SK-N-SH treated with all-trans-retinoic acid at 6 μM for 48 hours (cell line): ENCODE measurements at places on chromosomes 1 and 21.

DNA sequence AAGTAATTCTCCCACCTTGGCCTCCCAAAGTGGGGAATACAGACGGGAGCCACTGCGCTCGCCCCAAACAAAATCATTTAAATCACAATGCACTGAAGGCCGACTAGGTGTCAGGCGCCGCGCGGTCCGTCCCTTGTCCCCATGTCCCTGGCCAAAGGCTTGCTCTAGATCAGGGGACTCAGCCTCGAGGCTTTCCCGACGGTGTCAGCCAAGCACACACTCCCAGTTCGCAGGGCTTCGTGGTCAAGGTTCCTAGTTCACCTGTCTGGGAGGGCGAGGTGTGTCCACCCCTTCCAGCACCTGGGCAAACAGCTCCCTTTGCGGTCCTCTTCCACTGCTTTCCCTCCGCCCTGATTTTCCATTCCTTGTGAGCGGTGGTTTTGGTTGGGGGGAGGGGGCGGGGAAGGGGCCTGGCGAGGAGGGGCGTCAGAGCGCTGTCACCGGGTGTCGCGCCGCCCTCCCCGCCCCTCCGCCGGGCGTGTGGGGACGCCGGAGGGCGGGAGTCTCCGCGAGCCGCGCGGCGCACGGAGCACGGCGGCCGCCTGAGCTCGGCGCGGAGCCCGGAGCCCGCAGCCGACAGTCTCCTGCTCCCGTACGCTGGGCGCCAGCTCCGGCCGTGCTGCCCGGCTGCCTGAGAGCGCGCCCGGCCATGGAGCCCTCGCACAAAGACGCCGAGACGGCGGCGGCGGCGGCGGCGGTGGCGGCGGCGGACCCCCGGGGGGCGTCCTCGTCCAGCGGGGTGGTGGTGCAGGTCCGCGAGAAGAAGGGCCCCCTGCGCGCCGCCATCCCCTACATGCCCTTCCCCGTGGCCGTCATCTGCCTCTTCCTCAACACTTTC lies at the start of gene STUM:
Gene STUM, plus strand, starts transcription at position 509 of the 838 bp plus-strand sequence. Its CDS starts 141 bp downstream, at position 650.
- peak; percentile 80 for ATAC-seq

DNA sequence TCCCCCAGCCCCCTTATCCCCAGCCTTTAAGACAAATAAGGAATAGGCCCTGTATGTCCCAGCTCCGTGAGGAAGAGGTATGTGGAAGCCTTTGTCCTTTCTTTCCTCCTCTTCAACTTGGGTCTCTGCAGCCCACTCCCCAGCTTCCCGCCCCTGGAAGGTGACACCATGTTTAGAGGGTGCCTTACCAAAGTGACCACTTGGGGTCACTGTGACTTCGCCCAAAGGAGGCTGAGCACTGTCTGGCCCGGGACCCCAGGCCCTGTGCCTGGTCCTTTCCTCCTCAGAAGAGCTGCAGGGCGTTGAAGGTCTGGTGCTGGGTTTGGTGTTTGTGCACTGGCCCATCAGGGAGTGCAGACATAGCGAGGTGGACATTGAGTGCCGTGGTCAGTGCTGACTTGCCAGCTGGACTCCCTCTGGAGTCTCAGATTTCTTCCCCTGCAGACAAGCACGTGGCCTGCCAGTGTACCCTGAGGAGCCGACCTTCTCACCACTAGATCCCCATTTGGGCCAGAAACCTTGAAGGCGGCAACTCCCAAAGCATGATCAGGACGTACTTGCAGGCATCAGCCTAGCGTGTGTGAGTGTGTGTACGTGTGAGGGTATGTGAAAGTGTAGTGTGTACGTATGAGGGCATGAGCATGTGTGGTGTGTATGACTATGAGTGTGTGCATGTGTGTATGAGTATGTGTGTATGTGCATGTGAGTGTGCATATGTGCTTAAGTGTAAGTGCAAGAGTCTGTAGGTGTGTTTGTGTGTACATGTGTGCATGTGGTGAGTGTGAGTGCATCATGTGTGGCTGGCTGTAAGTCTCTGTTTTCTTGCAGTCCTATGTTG lies 181.4 kb upstream of the KIAA0040 start:
- ATAC-seq = peak; percentile 51; the same call in 2 of the 3 replicates

DNA sequence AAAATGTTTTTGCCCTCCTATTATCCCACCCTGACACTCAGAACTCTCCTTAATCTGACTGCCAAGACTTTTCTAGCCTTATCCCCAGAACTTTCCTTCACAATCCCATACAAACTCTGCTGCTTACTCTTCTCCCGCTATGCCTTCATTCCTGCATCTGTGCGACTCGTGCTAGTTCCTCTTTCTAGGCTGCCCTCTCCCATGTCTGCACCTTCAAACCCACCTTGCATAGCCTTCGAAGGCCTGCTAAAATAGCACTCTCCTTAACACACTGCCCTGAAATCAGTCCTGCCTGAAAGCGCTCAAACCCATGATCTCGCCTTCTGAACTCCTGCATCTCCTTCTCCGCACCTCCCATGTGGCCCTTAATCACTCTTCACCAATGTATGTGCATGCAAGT lies 2.5 kb upstream of the NCF2 start:
- ATAC-seq = no peak

DNA sequence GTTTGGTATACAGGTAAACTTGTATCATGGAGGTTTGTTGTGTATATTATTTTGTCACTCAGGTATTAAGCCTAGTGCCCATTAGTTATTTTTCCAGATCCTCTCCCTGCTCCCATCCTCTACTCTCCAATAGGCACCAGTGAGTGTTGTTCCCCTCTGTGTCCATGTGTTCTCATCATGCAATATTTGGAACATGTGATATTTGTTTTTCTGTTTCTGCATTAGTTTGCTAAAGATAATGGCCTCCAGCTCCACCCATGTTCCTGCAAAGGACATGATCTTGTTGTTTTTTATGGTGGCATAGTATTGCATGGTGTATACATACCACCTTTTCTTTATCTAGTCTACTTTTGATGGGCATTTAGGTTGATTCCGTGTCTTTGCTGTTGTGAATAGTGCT lies 10.9 kb downstream of the PHACTR4 start:
- no peak for ATAC-seq

DNA sequence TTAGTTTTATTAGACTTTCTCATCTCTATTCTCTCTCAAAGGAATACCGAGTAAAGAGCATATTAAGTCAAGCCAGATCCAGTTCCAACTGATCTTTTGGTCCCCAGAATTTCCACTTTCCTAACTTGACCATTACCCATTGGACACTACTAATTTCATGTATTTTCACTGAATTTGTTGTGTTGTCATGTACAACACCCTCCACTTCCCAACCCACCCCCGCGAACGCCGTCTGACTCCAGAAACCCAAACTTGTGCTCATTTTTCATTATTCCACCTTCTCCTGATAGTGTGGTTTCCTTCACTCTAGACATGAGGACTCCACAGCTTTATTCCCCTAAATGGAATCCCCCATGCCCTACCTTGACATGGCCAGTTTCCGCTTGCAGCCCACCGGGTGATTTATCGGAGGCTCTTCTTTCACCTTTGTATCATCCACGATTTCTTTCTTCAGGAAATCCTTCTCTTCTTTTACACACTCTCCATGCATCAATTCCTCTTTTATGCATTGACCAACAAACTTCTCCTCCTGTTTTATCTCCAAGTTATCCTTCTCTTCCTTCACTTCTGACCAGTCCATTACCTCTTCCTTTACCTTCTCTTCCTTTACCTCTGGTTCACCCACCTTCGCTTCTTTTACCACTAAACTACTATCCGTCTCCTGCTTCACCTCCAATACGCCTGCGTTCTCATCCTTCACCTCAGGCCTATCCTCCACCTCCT lies 805 bp downstream of the ZNHIT6 start:
- peak; percentile 2; the same call in 2 of the 3 replicates for ATAC-seq

DNA sequence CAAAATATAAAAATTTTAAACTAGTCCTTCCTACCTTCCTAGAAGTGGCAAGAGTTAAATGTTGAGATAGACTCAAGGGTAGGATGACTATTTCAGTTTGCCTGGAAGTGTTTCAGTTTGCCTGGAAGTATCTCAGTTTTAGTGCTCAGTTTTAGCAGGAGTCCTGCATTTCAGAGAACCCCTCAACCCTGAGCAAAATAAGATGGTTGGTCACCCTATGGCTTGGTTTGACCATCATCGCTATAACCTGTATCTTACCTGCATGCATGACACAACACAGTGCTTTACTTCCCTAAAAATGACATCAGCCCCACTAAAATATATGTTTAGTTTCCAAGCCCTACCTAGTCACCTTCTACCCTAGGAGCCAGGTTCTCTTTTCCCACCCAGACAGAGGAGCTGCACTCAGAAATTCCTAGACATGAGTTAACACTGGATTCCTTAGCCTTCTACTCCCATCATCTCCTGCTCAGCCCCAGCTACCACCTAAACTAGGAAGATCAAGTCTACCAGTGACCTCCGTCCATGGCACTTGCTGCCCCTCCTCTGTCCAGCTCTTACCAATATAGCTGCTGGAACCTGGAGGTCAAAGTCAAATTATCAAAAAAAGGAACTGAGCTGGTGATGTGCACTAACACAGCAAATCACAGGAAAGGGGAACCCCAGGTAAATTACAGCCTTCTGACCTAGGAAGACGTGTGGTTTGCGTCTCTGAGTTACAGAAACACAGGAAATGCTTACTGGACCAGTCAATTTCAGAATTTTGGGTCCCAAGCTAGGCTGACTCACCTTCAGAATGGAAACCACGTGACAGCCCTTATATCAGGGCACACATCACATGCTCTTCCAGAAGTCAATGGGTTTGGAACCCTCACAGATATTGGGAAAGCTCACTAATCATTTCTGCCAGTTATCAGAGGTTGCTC lies 2.2 kb upstream of the G0S2 start:
- ATAC-seq = no peak

DNA sequence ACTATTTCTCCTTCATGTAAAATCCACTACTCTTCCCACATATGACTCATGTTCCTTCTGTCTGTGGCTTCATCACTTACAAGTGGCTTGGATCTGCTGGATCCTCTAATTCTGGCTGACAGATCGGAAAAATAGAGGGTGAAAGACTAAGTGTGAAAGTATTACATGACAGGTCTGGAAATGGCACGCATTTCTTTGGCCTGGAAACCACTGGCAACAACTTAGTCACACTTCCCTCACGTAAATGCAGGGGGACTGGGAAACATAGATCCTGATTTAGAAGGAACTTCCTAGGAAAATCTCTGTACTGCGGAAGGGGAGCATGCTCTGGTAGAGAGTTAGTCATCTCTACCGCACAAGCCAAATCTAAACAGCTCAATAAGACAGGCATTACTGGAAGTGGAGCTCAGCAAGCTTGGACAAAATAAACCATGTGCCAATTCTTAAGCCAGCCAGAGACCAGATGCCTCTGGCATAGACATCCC lies 305.4 kb upstream of the PTBP2 start:
- ATAC-seq = peak; percentile 96

DNA sequence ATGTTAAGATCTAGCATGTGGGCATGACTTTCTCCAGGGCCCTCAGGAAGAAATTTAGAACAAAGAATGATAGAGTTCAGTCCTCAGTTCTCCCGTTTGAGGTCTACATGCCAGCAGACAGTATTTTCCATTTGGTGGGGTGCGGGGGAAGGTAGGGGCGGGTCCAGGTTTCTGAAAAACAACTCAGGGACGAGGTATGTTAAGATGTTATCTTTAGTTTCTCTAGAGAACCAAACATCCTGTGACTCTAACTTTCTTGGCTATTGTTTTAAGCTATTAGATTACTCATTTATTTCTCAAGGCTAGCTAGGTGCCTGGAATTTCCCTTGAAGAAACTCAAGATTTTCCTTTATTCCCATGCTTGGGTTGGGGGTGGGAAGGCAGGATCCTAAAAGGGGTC lies 42.3 kb upstream of the SYT14 start:
- peak; percentile 65 for ATAC-seq

DNA sequence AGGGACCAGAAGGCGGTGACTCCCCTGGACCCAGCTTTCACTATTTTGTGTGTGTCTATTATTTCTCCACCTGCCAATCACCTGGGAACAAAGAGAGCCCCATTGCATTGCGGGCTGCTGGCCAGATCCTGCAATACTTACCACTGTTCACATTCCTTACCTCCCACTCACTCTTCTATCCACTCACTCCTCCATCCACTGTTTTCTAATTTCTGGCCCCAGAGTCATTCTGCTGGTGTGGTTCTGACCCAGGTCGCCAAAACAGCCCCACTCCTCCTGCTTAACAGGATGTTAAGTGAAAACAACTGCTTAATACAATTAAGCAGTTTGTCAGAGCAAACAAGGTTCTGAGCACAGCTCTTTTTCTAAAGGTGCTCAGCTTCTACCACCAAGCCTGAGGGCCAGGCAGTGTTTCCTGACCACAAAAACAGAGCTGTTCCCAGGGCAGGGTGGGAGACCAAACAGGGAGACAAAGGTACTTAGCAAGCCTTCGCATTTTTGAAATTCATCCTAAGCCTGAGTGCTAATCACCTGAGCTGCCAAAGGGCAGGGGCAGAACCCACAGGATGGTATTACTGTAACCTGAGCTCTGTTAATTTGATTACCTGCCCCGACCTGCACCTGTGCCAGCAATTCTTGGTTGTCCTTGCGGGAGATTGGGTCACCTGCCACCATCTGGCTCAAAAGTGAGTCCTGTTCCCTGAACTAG lies 38.5 kb upstream of the EFCAB14 start:
- no peak for ATAC-seq

DNA sequence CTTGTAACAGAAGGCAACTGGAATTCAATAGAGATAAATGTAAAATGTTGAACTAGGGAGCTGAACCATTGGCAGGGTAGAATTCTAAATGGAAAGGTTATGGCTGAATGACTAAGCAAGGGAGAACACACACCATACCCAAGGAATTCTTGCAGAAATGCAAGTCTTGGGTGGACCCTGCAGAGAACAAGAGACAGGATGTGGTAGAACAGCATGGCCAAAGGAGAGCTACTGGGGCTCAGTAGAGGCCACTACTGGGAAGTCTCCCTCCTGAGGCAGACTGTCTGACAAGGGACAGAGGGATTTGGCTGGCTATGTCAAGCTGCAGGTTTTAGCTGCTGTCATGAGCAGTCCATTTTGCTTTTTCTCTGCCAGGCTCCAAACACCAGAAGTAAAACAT lies 180.9 kb downstream of the TNR start:
- no peak for ATAC-seq

GRCh38 chr1:212212906-212213305 lies 72.3 kb upstream of the PPP2R5A start:
- ATAC-seq = no peak

DNA sequence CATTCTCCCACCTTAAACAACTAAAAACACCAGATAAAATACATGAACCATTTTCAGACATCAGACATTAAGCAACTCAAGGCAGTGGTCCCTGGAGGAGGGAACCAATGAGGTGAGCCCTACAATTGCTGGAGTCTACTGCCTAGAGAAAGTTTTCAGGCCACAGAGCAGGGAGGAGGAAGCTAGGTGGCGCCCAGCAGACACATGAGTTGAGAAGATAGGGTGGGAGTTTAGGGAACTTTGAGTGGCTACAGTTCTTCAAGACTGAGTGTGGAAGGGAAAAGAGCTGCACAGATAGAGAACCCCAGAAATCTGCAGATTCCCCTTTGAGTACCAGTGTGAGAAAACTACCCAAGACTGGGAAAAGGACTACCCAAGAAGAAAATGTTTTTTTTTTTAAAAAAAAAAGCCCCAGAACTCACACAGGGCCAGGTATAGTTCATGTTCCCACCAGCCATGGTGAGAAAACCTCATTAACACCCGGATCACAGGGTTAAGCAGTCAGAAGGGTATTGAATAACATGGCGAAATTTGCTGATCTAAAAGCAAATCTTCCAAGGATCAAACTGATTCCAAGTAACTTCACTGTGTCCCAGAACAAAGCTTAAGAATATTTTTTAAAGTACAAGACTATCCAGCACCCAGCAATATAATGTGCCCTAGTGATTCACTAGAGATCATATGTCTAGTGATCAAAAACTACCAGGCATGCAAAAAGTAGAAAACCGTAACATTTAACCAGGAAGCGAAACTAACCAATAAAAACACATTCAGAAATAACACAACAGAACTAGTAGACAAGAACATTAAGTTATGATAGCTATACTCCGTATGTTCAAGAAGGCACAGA lies 12.0 kb downstream of the ALDH9A1 start:
- no peak for ATAC-seq
